ENCODE measurements at places on chromosomes 16 and 17.

- DNase-seq = no peak
These were observed 66.1 kb upstream of the NLK start for GRCh38 chr17:27976331-27976730.

DNA sequence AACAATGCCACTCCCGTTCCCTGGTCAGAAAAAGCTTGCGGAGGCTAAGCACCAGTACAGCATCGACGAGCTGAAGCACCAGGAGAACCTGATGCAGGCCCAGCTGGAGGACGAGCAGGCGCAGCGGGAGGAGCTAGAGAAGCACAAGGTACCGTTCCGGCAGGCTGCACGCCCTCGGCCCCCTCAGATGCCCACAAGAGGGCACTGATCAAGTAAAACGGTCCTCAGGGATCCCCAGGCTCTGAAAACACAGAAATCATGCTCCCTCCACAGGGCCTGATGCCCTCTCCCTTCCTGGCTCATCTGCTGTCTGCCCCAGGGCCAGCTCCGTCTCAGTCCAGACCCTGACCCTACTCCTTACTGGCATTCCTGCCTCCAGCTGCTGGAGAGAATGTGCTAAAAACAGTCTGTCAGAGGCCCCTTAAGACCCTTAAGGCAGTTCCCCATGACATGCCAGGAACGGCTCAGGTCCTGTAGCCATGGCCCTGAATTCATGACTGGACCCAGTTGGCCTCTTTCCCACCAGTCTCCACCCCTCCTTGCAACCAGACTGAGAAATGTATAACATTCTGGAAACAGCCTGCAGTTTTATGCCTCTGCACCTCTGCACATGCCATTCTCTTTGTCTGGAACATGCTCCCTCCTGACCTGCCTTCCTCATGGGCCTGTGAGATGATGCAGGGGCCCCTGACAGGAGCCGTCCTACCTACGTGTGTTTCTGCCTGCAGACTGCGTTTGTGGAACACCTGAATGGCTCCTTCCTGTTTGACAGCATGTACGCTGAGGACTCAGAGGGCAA lies 21.8 kb downstream of the DRC3 start:
- DNase-seq = no peak

GRCh38 chr16:28290859-28291254 lies 1.5 kb upstream of the SBK1 start:
- DNase-seq = no peak

- no peak for DNase-seq
These were observed 104.9 kb upstream of the TBX2 start for GRCh38 chr17:61294777-61295176.

DNA sequence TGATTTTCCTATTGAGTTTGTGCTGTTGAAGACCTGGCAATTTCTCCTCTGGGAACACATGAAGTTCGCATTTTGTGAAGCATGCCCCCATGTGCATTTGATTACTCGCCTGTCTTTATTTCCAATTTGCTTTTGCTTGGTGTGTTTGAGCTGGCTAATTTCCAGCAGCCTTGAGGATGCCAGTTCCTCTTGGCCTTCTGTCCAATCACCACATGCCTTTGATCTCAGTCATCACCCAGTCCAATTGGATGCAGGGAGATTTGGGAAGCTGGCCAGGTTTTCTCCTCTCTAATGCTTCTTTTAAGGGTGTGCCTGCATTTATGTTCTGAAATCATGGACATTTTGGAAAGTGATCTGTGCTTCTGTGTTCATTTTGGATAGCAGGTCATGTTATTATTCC lies 3.8 kb upstream of the TMEM100 start:
- no peak for DNase-seq

- DNase-seq = no peak
These were observed 8.1 kb upstream of the NLRP1 start for GRCh38 chr17:5592382-5592781.

GRCh38 chr16:10871157-10871991 lies 5.6 kb upstream of the CIITA start:
- no peak for DNase-seq

DNA sequence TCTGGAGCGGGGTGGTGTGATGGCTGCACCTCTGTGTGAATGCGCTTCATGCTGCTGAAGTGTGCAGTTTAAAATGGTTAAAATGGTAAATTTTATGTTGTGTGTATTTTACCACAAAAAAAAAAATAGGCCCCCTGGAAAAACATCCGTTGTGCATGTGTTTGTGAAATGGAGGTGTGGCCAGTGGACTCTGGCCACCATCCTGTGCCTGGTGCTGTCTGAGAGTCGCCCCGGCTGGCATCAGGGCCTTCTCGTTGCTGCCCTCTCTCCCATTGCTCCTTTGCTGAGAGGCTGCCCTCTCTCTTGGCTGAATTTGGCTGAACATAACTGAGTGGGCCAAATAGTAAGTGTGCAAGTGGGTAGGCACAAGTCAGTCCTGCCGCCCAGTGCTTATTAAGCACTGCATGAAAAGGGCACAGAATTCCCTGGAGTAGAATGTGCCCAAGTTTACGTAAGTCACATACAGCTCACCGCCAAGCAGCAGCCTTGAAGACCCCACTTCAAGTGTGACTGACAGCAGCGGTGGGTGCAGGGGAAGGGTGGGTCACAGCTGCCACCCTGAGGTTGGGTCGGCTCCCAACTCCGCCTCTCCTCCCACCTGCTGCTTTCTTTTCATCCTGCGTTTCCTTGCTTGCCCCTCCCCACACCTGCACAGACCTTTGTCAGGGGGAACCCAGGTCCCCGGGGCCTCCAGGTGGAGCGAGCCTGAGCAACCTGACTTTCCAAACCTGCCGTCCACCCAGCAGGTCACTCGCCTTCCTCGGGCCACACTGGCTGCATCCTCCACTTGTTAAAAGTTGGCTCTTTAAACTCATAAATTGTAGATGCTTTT lies 46.8 kb downstream of the FOXK2 start:
- no peak for DNase-seq

DNA sequence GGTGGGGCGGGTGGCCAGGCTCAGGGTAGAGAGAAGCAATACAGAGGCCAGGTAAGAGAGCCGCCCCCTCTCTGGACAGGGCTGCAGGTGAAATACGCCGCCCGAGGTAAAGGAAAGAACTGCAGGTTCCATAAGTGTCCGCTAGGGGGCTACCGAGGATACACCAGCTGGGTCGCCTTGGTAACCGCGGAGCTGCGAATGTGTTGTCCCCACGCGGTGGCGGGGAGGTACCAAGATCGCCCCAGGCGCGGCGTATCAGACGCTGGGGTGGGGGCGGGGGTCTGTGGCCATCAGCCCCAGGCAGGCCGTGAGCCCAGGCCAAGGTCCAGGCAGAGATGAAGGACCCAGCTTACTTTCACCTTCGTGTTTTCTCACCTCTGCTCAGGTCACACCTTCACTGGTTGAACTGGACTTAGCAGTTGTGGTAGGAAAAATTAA lies 18.4 kb upstream of the ZFP90 start:
- DNase-seq = peak; percentile 78

- DNase-seq = no peak
These were observed 37.3 kb upstream of the AXIN2 start for GRCh38 chr17:65598746-65599145.

DNA sequence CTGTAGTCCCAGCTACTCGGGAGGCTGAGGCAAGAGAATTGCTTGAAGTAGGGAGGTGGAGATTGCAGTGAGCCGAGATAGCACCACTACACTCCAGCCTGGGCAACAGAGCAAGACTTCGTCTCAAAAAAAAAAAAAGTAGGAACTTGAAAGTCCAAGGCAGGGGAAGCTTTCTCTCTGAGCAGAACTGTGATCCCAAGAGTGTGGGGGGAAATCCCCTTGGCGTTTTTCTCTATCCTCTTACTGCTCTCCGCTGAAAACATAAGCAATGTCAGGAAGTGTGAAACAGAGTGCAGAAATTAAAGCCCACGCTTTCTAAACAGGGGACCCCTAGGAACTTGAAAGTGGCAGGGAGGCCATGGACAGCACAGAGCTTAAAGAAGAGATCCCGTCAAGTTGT lies 9.8 kb upstream of the CMTM3 start:
- no peak for DNase-seq

DNA sequence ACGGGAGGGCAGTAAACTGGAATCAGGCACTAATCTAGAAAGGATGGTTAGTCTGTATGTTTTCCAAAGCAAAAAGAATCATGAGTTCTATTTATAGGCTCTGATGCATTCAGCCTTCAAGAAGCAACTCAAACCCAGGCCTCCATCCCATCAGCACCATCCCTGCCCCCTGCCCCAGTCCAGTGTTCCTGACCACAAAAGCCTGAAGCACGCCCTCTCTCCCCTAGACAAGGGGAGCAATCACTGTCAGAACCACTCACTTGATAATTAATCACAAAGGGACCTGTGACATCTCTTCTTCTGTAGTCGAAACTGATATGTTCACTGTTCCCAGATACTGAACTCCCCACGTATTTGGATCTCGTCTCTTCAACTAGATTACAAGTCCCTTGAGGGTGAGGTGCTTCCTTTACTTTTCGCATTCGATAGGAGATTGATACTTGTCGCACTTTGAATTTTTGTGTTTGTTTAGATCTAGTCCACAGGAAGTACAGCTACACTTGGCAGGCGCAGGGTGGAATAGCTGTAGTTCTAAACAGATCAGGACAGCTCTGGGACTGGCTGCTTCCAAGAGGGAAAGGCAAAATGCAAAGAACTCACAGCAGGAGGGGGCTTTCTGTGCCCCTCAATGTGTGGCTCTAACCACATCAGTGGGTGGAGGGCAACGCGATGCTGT lies 36.4 kb upstream of the CCDC182 start:
- no peak for DNase-seq

GRCh38 chr16:69654280-69654931 lies 72.0 kb downstream of the NQO1 start:
- no peak for DNase-seq

DNA sequence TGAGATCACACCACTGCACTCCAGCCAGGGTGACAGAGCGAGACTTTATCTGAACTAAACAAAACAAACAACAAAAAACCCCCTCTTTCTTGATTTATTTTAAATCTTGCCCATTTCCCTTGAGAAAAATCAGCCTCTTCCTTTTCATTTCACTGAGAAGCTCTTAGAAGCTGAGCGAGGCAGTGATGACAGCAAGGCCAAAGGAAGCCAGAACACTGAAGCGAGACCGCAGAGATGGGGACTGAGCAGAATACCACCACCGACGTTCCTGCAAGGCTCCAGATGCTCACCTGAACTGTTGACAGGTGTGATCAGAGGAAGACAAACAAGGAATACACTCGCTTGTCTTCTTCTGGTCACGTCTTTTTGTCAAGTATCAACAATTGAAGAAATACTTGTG lies 30.5 kb upstream of the IRF8 start:
- DNase-seq = no peak

GRCh38 chr17:17841601-17842025 lies 4.8 kb upstream of the SREBF1 start:
- no peak for DNase-seq

DNA sequence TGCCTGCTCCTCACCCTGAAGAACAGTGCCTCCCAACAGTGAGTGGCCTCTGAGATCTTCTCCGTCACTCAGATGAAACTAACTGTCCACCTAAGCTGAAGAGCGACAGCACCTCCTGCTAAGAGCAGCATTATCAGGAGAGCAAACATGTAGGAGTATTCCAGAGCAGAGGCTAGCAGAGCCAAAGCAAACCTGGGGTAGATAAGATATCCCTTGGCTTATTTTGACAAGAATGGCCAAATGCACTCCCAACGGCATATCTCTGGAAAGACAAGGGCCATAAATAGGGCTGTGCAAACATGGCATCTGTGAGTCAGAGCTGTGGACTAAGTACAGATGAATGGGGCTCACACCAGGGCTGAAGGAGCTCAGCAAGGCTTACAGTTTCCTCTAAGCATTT lies 96.3 kb downstream of the NDEL1 start:
- DNase-seq = no peak

- no peak for DNase-seq
These were observed 57.2 kb downstream of the USP43 start for GRCh38 chr17:9702482-9702881.

GRCh38 chr16:35533683-35534082 lies 2074.3 kb downstream of the TP53TG3F start:
- no peak for DNase-seq

GRCh38 chr17:28665994-28666393 lies 4.0 kb downstream of the SUPT6H start:
- no peak for DNase-seq

DNA sequence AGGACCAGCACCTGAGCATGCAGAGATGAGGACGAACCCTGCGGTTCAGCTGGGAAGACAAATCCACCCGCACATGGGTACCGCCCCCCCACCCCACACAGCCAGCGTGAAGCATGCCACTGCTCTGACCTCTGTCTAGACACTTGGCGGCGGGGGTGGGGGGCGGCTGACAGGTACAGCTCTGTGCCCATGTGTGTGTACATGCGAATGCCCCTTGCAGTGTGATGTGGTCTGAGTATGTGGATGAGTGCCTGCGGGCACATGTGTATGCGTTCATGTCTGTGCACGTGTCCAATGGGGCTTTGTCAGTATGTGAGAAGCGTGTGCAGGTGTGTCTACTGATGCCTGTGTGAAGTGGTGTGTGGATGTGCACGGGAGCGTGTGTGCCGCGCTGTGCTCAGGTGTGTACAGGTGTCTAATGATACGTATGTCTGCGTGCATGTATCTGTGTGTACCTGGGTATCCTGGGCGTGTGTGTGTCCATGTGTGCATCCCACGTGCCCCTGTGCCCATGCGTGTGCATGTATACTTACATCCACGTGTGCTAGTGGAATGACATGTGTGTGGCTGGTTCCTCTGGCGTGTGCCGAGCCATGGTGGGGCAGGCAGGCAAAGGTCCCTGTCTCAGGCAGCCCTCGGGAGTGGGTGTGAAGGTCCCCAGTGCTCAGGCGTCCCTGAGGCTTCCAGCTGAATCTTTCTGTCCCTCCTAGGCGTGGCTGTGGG lies 636 bp upstream of the RAP1GAP2 start:
- DNase-seq = no peak

- no peak for DNase-seq
These were observed 30.6 kb upstream of the ENDOV start for GRCh38 chr17:80384078-80384960.

DNA sequence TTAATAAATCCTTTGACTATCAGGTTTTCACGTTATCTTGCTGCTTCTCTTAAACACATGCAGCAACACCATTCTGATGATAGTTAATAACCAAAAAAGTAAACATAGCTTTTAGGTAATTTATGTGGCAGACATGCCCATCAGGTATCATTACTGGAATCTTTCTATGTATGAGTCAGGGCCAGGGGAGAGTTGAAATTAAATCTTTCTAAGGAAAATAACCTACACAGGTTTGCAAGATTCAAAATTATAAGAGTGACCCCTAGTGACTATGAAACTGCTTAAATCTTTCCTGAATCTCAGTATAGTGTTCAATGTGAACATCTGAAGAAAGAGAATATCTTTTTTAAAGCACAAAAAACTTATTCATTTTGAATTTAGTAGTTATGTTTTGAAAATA lies 666.6 kb downstream of the CDH11 start:
- no peak for DNase-seq

GRCh38 chr17:2107506-2107905 lies 52.6 kb downstream of the HIC1 start:
- DNase-seq = no peak

GRCh38 chr16:86702824-86703588 lies 124.7 kb downstream of the FOXL1 start:
- no peak for DNase-seq

GRCh38 chr17:66425756-66426396 lies 123.5 kb downstream of the PRKCA start:
- DNase-seq = no peak

All from HAP-1 (cell line).